ENCODE measurements at places on chromosomes 2 and 18.

DNA sequence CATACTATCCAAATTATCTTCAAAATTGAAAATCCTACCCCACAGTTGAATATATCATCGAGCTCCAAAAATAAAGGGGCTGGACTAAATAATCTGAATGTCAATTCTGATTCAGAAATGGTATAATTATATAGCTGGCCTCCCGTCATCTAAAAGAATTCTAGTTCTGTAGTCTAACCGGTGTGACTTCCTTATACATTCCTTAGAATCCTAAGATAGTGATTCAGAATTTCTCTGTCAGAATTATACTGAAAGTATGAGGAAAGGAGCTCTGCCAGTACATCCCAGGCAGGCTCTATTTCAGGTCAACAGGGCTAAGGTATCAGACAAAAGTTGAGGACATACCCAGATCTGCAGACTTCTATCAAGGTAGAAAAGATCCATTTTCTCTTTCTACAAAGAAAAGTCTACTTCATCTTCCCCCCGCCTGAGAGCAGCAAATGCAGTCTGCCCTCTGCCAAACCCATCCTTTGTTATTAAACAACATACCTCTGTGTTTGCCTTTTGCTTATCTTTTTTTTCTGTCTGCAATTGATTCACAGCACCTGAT is 128.5 kb downstream of the METTL4 start:
- no peak for DNase-seq

DNA sequence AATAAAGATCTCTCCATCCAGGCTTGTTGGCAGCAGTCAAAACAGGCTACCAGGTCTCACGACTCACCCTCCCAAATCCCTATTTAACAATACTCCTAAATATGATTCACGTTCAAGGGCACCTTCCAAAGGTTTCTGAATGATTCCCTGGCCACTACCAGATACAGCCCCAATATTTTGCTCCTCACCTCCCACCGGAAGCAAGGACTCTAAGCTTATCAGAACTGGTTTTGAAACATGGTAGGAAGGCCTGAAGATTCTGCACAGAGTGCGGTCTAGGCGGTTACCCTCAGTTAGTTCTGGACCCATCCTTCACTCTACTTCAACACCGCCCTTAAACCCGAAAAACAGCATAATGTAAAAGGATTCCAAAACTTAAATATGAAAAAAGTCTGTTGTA is 5.2 kb downstream of the PPP4R1 start:
- no peak for DNase-seq

GRCh38 chr18:45127405-45127804 is 446.7 kb downstream of the SETBP1 start:
- no peak for DNase-seq

GRCh38 chr2:22995576-22995975 is 389.4 kb upstream of the KLHL29 start:
- no peak for DNase-seq

DNA sequence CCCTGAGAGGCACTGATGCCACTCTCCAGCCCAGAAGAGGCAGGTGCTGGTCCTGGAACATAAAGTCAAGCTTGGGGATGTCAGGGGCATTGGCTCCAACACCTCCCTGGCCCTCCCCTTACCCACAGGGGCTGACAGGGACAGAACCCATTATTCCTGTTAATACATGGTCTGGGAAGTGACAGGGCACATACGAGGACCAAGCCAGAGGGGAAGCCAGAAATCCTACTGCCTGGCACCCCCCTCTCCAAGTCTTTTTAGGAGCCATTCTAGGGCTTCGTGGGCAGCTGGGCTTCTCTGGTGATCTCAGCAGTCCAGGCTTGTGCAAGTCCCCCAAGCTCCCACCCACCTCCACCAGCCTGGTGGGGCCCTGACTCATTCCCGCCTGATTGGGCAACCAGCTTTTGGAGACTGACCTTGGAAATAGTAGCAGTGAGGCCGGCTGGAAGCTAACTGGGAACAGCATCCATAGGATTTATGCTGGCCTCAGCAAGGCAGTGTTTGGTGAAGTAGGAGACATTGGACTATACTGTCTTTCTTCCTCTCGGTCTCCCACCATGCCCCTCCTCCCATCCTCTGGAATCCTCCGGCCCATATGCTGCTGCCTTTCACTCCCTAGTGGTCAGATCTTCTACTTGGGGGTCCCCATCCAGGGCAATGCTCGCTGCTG is 86.4 kb upstream of the HK2 start:
- DNase-seq: no peak

- no peak for DNase-seq
Measured at GRCh38 chr2:121346859-121347258, 61.9 kb upstream of the TFCP2L1 start.

GRCh38 chr2:457262-457661 is 169.4 kb upstream of the ALKAL2 start:
- DNase-seq: no peak

DNA sequence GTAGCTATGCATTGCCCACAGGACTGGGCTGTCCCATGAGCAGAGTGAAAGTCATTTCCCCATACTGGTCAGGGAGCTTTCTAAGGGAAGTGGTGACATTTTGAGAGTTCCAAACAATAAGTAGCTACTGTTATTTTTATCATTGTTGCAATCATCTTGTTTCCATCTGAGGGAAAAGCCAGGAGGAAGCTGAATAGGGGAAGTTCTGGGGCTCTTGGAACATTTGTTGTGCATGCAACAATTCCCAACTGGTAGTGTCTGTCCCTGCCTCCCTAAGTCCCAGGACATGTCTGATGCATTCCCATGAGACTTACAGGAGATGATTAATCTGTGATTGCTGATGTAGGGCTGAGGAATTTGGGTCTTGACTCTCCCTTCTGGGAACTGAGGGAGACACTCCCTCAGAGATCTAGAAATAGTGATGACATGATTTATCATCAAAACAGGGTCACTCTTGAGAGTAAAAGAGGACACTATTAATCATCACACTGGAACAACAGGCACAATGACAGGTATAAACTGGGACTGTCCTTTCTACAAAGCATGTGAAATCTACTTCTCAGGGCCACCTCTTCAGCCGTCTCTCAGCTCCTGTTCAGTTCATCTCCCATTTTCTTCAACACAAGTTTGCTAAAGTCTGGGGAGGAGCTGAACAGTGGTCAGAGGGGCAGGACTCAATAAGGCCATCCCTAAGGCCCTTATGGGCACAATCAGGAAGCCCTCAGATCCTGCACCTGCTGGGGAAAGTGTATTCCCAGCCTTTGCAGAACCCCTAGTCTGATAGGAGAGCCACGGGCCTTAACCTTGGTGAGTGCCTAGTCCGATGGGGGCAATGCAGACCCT is 28.0 kb upstream of the MARCO start:
- no peak for DNase-seq

DNA sequence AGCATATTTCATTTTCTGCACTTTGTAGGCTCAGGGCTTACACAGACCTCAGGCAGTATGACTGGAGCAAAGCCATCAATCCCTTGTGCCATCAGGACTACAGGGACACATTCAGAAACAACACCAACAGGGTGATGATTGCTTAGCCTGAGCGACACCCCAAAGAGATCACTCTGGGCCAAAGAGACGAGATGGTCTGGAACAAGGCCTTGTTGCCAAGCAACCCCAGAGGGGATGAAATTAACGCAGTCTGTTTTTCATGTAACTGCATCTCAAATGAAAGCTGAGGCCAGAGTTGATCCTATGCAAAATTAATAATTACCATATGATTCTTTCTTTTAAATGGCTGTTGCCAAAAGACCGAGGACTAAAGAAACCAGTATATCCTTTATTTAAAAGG is 20.2 kb upstream of the B3GNT2 start:
- no peak for DNase-seq

Data from activated CD4-positive, alpha-beta T cell treated with anti-CD3 and anti-CD28 coated beads for 4 hours (primary cell).